PC-9 (cell line): ENCODE measurements at places on chromosomes 11 and 22. TPM values are rescaled to one million over a fixed set of nuclear protein-coding genes. Genes with fewer than 3 reads are reported as not detected.

The TOLLIP gene
- 29.5 and 35.8 TPM in 2 replicates for total RNA-seq

The PYGM gene
- 1.3 and 1.6 TPM in 2 replicates for total RNA-seq

The ARHGEF12 gene
- total RNA-seq = 61.5 and 76.5 TPM in 2 replicates

The GVQW3 gene
- 11.1 and 12.5 TPM in 2 replicates for total RNA-seq

The TRIM49 gene
- total RNA-seq = not detected in 2 replicates

The MOGAT2 gene
- not detected in 2 replicates for total RNA-seq

The ZNRF3 gene
- 5.2 TPM in 2 replicates for total RNA-seq

The HPX gene
- total RNA-seq = 0.68 TPM in 1 of 2 replicates, not detected in the other

The NFAM1 gene
- total RNA-seq = not detected in 2 replicates

The FOLR1 gene
- 4.7 and 5.0 TPM in 2 replicates for total RNA-seq

The LGALS12 gene
- total RNA-seq = not detected in 2 replicates

The SCGB1D2 gene
- total RNA-seq = not detected in 2 replicates

The MYO7A gene
- 2.4 and 3.5 TPM in 2 replicates for total RNA-seq

The TUB gene
- total RNA-seq = not detected in 2 replicates

The TSSK2 gene
- not detected in 2 replicates for total RNA-seq

The PATE2 gene
- 1.3 TPM in 2 replicates for total RNA-seq

The KCNE3 gene
- 0.28 and 0.52 TPM in 2 replicates for total RNA-seq

The F2 gene
- total RNA-seq = 0.20 TPM in 1 of 2 replicates, not detected in the other

GRCh38 chr22:38781033-38781432 is 12.9 kb downstream of the DNAL4 start:
- DNase-seq = no peak

- peak; percentile 51 for DNase-seq
These were observed 36.0 kb downstream of the PRCP start for GRCh38 chr11:82864268-82864667.

DNA sequence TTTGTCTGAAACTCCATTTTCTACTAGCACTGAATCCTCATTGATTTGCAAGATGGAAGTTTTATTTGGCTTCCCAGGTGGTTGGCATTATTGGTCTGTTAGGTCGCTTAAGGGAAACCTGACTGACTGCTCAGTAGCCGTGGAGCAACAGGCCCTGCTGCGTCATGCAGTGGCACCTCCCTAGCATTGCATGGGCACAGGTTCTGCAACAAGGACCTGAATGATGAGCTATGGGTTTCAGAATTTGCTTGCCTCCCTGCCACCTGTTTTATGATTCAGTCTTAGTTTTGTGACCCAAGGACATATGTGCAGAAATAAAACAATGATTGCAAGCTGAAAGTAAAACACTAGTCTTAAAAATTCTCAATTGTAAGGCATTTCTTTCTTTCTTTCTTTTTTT is 128.5 kb downstream of the SLC1A2 start:
- DNase-seq = peak; percentile 77

DNA sequence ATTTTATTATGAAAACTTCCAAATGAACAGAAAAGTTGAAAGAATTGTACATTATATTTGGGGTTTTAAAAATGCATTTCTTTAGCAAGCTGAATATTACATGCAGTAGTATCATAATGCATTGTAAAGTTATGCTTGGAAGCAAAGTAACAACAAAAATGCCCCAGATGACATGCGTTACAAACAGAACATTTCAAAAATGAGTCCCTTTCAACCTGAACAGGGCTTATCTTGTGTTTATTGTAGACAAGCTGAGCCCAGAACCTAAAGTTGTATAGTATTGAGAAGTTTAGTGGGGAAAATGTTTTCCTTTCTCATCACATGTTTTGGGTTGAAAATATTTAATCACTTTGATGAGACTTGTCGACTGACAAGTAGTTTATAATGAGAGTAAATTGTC is 68.8 kb downstream of the CECR2 start:
- DNase-seq = no peak

- no peak for DNase-seq
These were observed 153.4 kb downstream of the JRKL start for GRCh38 chr11:96543177-96543576.

GRCh38 chr11:76707293-76707825 is 36.8 kb upstream of the LRRC32 start:
- no peak for DNase-seq

DNA sequence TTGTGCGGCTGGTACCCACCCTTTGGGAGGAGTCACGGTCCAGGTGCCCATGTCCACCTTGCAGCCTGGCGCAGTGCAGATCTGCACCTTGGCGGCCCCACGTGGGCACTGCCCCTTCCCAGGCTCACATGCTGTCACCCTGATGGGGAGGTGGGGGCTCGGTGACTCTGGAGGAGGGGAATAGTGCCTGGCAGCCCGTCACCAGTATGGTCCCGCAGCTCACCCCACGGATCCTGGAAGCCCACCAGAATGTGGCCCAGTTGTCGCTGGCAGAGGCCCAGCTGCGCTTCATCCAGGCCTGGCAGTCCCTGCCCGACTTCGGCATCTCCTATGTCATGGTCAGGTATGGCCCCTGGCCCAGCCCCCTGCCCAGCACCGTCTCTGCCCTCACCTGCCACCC is 5.2 kb downstream of the TRPT1 start:
- no peak for DNase-seq

- no peak for DNase-seq
These were observed 144.6 kb downstream of the WT1 start for GRCh38 chr11:32290783-32291182.

DNA sequence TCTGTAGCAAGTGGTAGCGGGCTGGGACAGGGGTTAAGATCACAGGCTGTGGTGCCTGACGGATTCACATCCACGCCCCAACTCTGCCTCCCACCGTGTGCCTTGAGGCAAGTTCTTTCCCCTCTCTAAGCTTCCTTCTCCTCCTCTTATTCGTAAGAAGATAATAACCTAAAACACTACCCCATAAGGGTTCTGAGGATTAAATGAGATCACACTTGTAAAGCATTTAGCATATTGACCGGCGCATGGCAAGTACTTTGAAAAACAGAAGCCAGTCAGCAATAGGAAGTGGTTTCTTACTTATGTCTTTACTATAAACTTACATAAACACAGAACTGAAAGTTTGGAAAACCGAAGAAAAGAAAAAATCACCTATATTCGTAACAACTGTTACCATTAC is 15.5 kb upstream of the LMO2 start:
- DNase-seq = no peak

GRCh38 chr11:45590743-45591142 is 74.7 kb downstream of the CHST1 start:
- no peak for DNase-seq

- no peak for DNase-seq
These were observed 33.4 kb downstream of the PARVB start for GRCh38 chr22:44057401-44057987.

- DNase-seq = no peak
These were observed 13.5 kb upstream of the OAF start for GRCh38 chr11:120197251-120197891.

DNA sequence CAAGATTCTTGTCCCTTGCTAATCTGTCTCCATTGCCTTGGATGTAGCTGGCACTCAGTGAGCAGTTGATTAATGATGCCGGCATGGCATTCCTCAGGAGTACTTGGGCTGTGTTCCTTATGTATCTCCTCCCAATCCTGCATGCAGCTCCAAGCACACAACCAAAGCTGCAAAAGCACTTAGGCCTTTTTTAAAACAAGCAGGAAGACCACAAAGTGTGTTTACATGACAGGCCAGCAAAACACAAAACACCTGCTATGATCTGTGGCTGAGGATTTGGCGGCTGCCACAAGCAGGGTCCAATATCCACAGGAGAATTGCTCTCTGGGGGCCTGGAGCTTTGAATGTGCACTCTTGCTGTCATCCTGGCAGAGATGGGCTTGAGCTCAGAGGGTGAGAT is 8.9 kb downstream of the ABTB2 start:
- DNase-seq = no peak

- DNase-seq = no peak
These were observed 95.6 kb downstream of the CTTN start for GRCh38 chr11:70493891-70494290.

- no peak for DNase-seq
These were observed 16.6 kb downstream of the MED15 start for GRCh38 chr22:20524004-20524481.

GRCh38 chr11:3002351-3002861 is 10.3 kb upstream of the NAP1L4 start:
- DNase-seq = no peak

GRCh38 chr11:117969160-117969991 is 16.8 kb upstream of the IL10RA start:
- DNase-seq = no peak

- DNase-seq = no peak
These were observed 16.2 kb downstream of the CBL start for GRCh38 chr11:119222308-119222707.

DNA sequence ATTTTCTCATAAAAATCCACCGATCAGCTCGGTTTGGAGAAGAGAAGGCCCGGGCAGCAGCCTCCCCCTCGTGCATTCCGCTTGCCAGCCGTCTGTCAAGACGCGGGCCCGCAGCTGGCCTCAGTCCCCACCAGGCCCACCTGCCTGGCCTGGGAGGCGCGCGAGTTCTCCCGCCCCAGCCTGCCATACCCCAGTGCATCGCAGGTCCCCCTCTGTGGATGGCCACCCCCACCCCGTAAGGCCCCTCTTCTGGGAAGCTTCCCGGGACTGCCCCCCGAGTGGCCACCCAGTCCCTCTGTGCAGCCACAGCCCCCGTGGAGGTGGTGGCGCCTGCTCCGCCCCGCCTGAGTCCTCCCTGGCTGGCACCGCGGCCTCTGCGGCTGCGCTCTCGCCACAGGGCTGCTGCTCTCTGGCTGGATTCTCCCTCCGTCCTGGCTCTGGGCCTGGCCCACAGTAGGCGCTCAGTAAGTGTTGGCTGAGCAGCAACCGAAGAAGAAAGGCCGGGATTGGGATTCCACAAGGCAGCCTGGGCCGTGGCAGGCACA is 74.0 kb upstream of the TCF20 start:
- no peak for DNase-seq

- no peak for DNase-seq
These were observed 33.3 kb downstream of the DENND5A start for GRCh38 chr11:9231848-9232177.

GRCh38 chr11:71185411-71185810 is 67.0 kb downstream of the SHANK2 start:
- no peak for DNase-seq

- peak; percentile 82 for DNase-seq
These were observed 68.5 kb upstream of the C11orf58 start for GRCh38 chr11:16669799-16670415.

GRCh38 chr11:112511271-112511670 is 250.6 kb upstream of the PLET1 start:
- peak; percentile 64 for DNase-seq

DNA sequence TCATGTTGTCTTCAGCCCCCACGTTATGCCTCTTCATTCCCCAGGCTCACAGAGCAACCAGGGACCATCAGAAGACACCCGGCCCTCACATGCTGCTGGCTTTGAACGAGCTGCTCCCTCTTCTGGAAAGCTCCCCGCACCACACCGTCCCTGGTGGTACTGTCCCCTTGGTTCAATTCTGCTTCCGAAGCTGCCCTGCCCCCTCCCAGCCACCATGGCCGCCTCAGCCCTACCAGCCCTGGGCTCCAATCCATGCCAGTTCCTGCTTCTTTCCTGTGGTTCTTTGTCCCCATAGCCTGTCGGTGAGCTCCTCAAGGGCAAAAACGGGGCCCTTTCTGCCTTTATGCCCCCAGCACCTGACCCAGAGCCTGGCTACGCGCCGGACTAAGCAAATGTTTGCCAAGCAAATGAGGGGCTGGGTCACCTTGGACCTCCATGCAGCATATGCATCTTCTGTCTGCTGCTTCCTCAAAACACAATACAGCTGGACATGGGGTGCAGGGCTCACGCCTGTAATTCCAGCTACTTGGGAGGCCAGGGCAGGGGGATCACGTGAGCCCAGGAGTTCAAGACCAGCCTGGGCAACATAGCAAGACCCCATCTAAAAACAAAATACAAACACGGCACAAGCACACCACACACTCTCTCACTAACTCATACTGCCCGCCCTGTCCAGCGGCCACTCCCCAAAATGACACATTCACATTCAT is 21.3 kb downstream of the TNKS1BP1 start:
- no peak for DNase-seq

DNA sequence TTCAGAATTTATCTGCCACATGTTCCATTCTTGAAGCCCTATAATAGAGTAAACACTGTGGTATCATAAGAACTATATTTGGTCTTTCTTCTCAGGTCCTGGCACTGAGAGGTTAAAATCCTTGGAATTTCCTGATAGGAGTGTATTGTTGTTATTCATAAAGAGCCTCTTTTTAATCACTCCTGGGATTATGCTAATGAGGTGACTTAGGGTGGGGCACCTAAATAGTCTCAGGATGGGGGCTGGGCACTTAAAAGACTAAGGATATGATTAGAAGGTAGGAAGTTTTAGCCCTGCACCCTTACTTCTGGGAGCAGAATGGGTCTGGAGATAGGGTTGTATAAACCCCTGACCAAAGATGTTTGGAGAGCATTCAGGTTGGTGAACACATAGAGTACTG is 755.2 kb upstream of the TENM4 start:
- DNase-seq = no peak

DNA sequence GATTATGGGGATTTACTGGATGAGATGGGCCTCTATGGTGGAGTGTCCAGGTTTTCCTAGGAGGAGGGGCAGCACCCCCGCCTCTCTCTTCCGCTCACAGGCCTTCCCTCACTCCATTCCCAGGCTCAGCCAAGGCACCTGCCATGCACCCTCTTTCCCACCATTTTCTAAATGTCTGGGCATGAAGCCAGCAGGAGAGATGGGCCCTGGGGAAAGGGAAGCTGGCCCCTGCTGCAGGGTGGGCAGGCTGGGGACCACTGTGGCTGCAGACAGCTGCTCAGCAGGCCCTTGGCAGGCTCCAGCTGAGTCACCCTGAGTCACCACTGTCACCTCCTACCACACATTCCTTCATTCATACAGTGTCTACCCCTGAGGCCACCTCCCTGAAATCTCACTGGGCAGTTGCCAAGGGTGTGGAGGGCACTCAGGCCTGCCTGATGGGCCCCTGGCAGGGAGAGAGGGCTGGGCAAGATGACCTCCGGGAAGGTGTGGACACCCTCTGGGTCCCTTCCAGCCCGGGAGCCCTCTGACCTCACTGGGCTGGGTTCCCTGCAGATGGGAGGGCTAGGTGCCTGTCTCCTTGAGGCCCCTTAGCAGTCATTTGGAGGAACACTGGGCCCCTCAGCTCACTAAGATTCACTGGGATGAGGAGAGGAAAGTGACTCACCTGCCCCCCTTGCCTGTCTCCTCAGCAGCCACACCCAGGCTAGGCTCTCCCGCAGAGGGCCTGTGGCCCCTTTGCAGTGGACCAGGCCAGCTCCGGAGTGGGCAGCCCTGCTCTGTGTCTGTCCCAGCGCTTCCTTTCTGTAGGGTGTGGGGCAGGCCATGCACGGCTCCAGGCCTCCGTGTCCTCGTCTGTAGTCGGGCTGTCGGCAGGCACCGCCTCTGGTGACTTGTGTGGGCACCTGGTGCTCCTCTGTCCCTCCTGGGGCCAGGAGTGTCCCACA is 7.8 kb downstream of the MYEOV start:
- peak; percentile 99 for DNase-seq

GRCh38 chr11:93844568-93844967 is 5.8 kb downstream of the VSTM5 start:
- DNase-seq = no peak
